CD4-positive, CD25-positive, alpha-beta regulatory T cell (primary cell): ENCODE measurements at places on chromosomes 16 and 17. TPM values are rescaled to one million over a fixed set of nuclear protein-coding genes. Genes with fewer than 3 reads are reported as not detected.

DNA sequence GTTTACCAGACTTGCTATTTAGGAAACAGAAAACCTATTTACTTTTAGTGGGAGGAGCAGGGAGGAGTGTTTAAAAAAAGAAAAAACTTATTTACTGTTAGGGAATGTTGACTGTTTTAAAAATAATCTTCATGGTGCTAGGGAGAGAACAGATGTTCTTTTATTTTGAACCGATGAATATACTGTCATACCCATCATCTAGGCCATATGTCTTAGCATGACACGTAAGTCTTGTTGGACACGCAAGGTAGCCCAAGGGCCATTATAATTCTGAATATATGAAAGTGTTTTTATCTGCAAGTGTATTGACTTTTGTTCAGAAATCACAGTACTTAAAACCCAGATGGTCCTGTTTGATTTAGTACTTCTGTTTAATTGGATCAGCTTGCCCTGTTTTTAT, 11.6 kb downstream of the WIPF2 start:
- H3K36me3 ChIP-seq = peaks cover 29% of the 10 kb centered on the region
- H3K27me3 ChIP-seq = no peaks in the 10 kb centered on the region
- no peak overlapping the region for H3K4me3 ChIP-seq
- no peaks in the 10 kb centered on the region for H3K4me1 ChIP-seq
- no peak overlapping the region for H3K27ac ChIP-seq
- DNase-seq = no peak

- H3K36me3 ChIP-seq = no peaks in the 10 kb centered on the region
- peak within 1 kb of the TSS; percentile 64 for H3K4me3 ChIP-seq
- DNase-seq = peak; percentile 27
- H3K4me1 ChIP-seq = peaks cover 46% of the 10 kb centered on the region
- H3K27ac ChIP-seq = no peak within 1 kb of the TSS
Observed at GRCh38 chr17:49969134-49969759, at the start of gene DLX4. TSS of gene DLX4 (plus strand) at chr17:49969190. CDS start at chr17:49969469, 279 bp downstream.

DNA sequence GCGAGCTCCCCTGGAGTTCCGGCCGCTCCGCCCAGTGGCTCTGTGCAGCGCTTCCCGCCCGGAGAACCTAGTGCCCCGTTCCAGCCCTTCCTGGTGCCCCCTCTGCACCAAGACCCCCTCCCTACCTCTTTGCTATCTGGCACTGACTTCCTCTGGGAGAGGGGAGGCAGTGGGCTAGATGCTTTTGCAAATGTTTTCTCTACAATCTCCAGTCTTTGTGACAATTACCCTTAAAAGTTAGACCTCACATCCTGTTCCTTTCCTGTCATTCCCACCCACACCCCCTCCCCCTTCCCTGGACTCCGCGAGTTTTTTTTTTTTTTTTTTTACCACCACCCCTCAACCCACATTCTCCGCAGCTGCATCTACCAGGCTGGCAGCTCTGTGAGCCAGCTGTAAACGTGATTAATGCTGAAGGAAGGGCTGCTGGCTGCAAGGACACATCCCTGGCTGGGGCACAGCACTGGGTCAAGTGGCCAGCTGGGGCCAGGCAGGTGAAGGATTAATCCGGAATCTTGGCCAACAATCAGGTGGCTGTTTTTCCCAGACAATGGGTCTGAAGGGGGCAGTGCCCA, 101.5 kb downstream of the MGAT5B start:
- H3K27me3 ChIP-seq = peaks cover 8% of the 10 kb centered on the region
- H3K36me3 ChIP-seq = no peaks in the 10 kb centered on the region
- no peak overlapping the region for H3K27ac ChIP-seq

DNA sequence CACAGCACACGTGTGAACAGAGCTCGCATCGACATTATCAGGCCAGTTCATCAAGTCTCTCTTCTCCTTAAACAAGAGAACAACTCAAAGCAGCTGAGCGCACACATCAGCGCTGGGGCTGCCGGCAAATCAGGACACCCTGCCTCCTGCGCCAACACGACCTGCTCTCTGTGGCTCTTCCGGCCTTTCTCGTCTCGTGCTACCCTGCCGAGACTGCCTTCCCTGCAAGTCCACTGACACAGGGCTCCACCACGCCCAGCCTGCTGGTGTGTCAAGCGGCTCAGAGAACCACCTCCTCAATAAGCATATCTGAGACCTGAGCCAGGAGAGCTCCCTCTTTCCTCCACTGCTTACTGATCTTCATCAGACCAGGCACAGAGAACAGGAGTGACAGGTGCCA, 96.9 kb downstream of the ZNF778 start:
- DNase-seq = peak; percentile 34
- no peaks in the 10 kb centered on the region for H3K27me3 ChIP-seq
- H3K36me3 ChIP-seq = peaks cover 33% of the 10 kb centered on the region
- peak overlapping the region; percentile 87 for H3K27ac ChIP-seq

DNA sequence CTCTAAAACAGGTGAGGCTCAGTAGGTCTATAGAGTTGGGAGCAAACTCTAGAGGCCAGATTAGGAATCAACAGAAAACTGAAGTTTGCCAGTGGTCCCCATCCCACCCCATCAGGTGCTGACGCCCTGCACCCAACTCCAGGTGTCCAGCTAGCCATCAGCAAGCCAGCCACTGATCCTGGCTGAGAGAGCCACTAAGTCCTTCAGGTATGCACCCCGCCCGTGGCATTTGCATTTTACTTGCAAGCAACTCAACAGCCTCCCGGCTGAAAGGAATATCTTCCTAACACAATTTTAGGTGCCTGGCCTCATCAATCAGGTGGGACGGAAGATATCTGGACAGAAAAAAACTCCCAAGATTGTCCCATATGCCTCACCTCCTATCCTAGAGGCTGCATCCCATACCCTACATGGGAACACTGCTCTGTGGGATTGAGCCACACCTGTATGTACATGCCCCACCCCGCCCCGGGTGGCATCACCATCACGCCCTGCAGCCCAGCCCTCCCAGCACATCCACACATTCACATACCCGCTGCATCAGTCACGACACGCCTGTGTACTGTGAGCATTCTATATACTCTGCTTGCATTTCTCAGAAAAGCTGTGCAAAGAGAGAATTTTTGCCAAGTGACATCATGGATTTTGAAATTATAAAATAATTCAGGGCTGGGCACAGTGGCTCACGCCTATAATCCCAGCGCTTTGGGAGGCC, 8.3 kb downstream of the OTOP3 start:
- no peaks in the 10 kb centered on the region for H3K36me3 ChIP-seq
- H3K4me1 ChIP-seq = no peaks in the 10 kb centered on the region
- no peak for DNase-seq
- peaks cover 4% of the 10 kb centered on the region for H3K27me3 ChIP-seq
- H3K4me3 ChIP-seq = no peak overlapping the region

Gene KCNH6
- total RNA-seq = not detected

DNA sequence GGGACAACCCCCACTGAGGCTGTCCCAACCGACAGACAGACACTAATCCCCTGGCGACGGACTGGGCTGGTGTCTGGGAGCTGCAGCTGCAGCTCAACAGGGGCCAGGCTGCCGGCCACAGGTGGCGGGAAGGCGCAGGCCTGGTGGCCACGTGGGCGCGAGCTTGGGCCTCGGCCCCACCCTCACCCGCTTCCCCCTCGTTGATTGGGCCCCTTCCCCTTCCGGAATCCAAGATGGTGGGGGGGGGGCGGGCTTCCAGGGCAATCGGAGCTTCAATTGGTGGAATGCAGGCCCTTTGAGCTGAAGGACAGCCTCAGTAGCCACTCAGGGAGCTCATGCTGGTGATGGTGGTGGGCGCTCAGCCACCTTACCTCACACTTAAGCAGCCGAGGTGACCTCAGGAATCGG, 8.7 kb upstream of the TBX4 start:
- H3K4me1 ChIP-seq = no peaks in the 10 kb centered on the region
- H3K36me3 ChIP-seq = no peaks in the 10 kb centered on the region
- H3K27me3 ChIP-seq = peaks cover 14% of the 10 kb centered on the region

DNA sequence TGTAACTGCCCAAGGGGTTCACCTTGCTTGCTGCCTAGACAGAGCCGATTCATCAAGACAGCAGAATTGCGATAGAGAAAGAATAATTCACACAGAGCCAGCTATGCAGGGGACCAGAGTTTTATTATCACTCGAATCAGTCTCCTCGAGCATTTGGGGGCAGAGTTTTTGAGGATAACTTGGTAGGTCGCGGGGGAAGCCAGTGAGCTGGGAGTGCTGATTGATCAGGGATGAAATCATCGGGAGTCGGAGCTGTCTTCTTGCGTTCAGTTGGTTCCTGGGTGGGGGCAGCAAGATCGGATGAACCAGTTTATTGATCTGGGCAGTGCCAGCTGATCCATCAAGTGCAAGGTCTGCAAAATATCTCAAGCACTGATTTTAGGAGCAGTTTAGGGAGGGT, 9.1 kb downstream of the ITGAM start:
- H3K36me3 ChIP-seq = no peaks in the 10 kb centered on the region
- no peak overlapping the region for H3K27ac ChIP-seq
- no peaks in the 10 kb centered on the region for H3K27me3 ChIP-seq
- peaks cover 8% of the 10 kb centered on the region for H3K4me1 ChIP-seq
- no peak overlapping the region for H3K4me3 ChIP-seq

- no peak for DNase-seq
- H3K27me3 ChIP-seq = no peaks in the 10 kb centered on the region
- H3K4me3 ChIP-seq = no peak overlapping the region
- H3K27ac ChIP-seq = no peak overlapping the region
Observed at GRCh38 chr16:5064915-5065314, 841 bp downstream of the C16orf89 start.
